Suppressor macrophage (primary cell): ENCODE measurements at places on chromosomes 3 and 15.

DNA sequence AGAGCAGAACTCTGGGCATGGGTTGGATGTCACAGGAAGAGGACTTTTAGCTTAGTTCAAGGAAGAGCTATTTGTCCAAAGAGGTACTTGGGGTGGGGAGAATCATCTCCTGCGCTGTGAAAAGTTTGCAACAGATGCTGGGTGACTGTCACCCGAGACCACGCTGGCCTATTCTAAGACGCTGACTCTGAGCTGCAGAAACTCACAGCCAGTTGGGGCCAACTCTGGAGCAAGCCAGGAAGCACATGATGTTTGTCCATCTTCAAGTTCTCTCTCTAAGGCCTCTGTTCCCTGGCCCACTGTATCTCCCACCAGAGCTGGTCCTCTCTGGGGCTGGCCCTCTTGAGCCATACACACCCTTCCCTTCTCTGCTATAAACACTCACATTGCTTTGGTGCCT, 17.9 kb upstream of the CDCP1 start:
- DNase-seq: no peak

DNA sequence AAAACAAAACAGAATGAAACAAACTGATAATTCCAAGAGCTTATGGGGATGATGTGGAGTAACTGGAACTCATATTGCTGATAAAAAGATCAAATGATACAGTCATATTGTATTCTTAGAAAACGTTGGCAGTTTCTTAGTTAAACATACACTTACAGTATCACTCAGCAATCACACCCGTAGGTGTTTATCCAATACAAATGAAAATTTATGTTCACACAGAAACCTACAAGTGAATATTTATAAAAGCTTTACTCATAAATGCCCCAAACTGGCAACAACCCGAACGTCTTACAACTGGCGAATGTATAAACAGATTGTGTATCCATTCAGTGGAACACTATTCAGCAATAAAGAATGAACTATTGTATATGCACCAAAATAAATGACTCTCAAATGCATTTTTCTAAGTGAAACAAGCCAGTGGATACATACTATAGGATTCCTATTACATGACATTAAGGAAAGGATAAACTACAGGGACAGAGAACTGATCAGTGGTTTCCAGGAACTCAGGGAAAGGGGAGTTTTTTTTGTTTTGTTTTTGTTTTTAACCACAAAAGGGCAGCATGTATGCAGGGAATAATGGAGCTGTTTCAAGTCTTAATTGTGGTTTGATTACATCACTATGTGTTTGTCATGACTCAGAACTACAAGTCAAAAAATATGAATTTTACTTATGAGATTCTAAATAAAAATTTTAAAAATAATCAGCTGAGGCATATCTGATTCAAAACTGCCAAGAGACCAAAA, 71.8 kb upstream of the NDUFB4 start:
- DNase-seq: no peak

DNA sequence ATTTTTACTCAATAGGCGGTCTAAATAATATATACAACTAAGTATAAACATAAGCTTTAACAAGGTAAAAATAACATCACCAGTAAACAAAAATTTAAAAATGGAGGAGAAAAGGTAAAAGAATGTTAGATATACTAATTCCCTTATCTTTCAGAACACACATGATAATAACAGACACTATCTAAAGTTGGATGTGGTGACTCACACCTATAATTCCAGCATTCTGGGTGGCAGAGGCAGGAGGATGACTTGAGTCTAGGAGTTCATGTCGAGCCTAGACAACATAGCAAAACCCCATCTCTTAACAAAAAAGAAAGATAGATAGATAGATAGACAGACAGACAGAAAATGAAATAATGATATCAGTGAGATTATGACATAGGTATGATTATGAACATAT, 85.1 kb downstream of the STAG1 start:
- no peak for DNase-seq

DNA sequence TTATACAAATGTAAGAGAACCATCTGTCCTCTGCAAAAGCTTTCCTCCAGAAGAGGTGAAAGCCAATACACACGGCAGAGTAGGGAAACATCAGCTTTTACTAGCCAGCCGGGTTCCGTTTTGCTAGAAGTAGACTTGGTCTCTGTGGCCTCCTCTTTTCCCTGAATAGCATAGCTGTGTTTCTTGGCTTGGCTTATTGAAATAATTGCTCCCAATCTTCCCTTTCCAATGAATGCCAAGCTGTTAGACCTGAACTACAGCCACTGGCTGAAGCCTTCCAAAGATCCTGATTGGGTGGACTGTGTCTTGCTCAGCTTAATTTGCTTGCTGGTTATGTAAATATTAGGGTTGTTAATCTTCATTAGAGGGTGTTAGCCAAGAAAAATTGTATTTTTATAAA, 157.8 kb upstream of the ROPN1 start:
- no peak for DNase-seq

GRCh38 chr15:91183596-91183995, 83.5 kb downstream of the SV2B start:
- no peak for DNase-seq

- DNase-seq: no peak
Observed at GRCh38 chr3:184372911-184373310, 5.1 kb downstream of the THPO start.

- DNase-seq: no peak
Observed at GRCh38 chr15:37001417-37001816, 98.9 kb downstream of the MEIS2 start.
